Astrocyte of the spinal cord (primary cell): ENCODE measurements at places on chromosomes 6 and 20.
A peak's percentile ranks its signal among the peaks of the same experiment; 100 is the strongest.

DNA sequence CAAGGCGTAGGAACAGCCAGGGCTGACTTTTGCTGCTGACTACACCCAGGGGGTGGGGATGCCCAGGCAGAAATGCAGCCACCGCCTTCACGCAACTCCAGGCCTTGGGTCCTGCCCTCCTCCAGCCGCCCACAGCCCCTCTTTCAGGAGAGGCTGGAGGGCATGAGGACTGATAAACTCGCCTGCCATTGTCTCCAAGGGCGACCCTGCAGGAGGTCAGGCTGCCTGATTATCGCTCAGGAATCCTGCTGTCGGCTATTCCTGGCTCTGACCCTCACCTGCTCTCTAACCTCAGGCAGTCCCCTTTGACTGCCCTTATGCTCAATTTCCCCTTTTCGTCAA lies 62.0 kb upstream of the HDDC2 start:
- no peak for DNase-seq

DNA sequence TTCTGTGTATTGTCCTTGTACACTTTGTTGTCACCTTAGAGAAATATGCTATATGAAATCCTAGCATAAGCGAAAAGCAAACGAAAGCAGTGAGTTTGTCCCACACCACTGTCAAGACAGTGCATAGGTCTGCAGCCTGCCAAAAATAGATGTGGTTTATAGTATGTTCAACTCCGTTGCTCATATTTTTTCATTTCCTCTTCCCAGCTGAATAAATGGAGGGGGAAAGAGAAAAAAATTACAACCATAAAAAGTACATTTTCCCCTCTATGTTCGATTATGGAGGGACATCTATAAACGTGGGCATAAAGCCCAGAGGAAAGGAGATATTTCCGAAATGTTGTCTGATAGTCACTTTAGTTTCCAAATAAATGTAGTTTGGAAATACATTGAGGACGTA lies 25.8 kb downstream of the PRL start:
- DNase-seq: no peak

- no peak for DNase-seq
Observed at GRCh38 chr6:126093108-126093507, 106.8 kb downstream of the TRMT11 start.

GRCh38 chr20:57275813-57276212 lies 9.4 kb upstream of the BMP7 start:
- no peak for DNase-seq

DNA sequence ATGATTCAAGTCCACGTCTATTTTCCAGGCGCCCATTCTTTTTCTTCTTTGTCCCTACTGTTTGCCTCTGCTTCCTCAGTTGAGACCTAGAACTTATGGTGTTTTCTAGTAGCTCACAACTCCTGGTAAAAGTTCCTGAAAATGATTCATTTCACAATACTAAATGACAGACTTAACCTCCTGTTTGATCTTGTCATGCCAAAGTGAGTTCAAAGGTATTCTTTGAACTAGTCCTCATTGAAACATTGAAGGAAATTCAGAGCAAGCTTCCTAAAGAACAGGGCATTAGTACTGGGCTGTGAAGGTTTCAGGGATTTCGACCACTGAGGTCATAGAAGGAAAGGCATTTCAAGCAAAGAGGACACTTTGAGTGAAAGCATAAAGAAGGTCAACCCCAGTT lies 132.8 kb downstream of the IBTK start:
- DNase-seq: no peak

DNA sequence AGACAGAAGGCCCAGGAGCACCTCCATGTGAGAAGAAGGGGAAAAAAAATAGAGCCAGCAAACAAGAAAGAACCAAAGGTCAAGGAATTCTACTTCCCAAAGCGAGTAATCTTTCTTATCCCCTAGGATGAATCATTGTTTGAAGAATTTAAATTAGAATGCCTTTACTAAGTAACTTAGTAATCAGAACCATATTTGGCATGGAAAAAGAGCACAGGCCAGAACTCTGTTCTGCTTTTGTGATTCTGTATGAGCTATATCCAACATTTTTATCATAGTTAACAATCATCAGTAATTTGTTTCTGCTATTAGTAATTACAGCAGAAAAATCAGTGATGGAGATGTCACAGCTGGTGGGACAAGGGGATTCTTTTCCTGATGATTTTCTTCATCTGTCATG lies 228.8 kb upstream of the FAM83B start:
- DNase-seq: peak; percentile 83

GRCh38 chr6:39452306-39453145 lies 130.0 kb upstream of the KCNK16 start:
- peak; percentile 77 for DNase-seq

- DNase-seq: no peak
Observed at GRCh38 chr6:19135706-19136105, 701.5 kb upstream of the ID4 start.

- DNase-seq: no peak
Observed at GRCh38 chr6:150640556-150641209, 41.0 kb downstream of the PLEKHG1 start.

- DNase-seq: no peak
Observed at GRCh38 chr20:23509247-23509913, 18.5 kb downstream of the CST8 start.

GRCh38 chr6:56435326-56435725 lies 187.9 kb upstream of the COL21A1 start:
- no peak for DNase-seq

DNA sequence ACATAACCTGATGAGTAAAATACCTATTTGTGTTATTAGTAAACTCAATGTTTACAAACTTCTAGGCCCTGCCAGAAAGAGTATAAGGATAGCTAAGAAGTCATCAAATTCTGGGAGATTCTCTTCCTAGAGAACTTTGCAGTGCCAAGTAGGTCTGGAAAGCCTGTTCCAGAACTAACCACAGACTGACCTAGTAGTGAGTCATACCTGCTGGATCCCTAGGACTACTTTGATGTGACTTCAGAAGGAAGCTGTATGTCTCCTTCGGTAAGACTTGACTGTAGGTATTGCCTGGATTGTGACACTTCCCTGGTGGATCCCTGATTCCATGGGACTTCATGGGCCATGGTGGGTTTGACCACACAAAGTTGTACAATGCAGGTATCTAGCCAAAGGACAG lies 131.7 kb downstream of the DNAH8 start:
- DNase-seq: peak; percentile 38

- no peak for DNase-seq
Observed at GRCh38 chr20:50628332-50628731, 63.0 kb downstream of the RIPOR3 start.

DNA sequence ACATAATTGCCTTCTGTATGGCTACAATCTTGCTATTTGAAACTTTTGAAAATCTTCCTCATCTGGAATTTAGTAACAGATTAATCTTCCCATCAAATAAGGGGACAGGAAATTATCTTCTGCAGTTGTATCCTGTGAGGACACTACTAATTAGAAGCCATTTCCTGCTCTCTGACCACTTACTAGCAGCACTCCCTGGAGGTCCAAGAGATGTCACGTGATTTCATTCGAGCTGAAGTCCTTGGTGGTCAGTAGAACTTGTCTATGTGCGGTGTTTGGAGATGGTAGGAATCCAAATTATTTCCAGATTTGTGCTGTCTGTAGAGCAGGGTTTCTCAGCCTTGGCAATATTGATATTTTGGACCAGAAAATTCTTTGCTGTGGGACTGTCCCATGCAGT lies 202.5 kb downstream of the TFAP2B start:
- DNase-seq: no peak

GRCh38 chr6:52009466-52010140 lies 77.8 kb downstream of the PKHD1 start:
- DNase-seq: no peak
